T-cell (primary cell): ENCODE measurements at places on chromosomes 2 and 18. TPM values are rescaled to one million over a fixed set of nuclear protein-coding genes. Genes with fewer than 3 reads are reported as not detected.

HNMT gene
- 0.39 TPM for total RNA-seq

PTPRN gene
- total RNA-seq: not detected

RESP18 gene
- total RNA-seq: not detected

METTL21A gene
- total RNA-seq: 23.1 TPM

IL1B gene
- total RNA-seq: 4.4 TPM

RIT2 gene
- total RNA-seq: not detected

SULT1C4 gene
- total RNA-seq: not detected

EFHD1 gene
- 2.3 TPM for total RNA-seq

CLEC4F gene
- not detected for total RNA-seq

ZAP70 gene
- 474 TPM for total RNA-seq

FBXO48 gene
- total RNA-seq: 1.8 TPM

ASPRV1 gene
- 1.8 TPM for total RNA-seq

CARF gene
- total RNA-seq: 17.0 TPM

ABCA12 gene
- not detected for total RNA-seq

CYP27A1 gene
- total RNA-seq: 0.60 TPM

POU3F3 gene
- not detected for total RNA-seq

CAPG gene
- total RNA-seq: 41.7 TPM

TMEM198 gene
- total RNA-seq: 0.69 TPM

STAM2 gene
- total RNA-seq: 19.9 TPM
